Activated CD4-positive, CD25-positive, alpha-beta regulatory T cell treated with anti-CD3 and anti-CD28 coated beads, Interleukin-2, amount 50 U/mL, for 24 hours (primary cell): ENCODE measurements at places on chromosomes 6 and 20.

DNA sequence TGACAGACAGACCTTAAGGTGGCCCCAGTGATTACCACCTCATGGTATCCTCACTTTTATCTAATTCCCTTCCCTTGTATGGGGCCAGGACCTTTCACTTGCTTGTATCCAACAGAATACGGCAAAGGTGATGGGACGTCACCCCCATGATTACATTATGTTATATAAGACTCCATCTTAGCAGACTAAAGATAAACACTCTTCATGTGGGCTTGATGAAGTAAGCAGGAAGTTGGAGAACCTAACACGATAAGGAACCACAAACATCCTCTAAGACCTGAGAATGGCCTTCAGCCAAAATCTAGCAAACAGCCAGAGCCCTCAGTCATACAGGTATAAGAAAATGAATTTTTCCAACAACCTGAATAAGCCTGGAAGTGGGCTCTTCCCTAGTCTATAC lies 8.0 kb downstream of the SLC17A3 start:
- no peak for ATAC-seq

DNA sequence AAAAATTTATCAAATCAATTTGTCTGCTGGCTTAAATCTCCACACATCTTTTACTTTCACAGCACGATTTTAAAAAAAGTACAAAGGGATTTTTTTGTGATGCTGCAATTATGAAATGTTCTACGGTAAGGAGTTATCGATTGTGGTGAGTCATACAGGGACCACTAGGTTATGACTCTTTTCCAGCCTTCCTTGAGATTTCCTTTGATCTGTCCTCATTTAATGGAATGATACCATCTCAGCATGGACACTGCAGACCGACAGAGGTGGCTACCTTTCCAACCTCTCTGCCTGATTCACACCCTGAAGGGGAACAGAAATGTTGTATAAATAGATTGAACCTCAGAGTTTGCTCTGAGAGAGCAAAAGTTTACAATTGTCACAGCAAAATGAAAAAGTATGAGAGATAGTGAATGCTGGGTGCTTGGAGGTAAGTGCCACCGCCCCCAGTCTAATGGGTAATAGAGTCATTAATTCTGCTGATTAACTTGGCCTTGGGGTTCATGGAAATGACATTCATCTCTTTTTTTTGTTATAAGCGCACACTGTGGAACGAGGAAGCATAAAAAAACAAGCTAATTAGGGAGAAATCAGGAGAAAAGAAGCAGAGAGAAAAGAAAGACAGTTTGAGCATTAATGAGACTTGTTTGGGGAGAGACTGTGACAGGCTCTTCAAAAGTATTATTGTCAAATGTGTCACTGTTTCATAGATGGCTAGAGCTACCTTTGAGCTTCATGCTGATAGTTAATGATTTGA lies 306.0 kb downstream of the RNF144B start:
- ATAC-seq, result no peak

DNA sequence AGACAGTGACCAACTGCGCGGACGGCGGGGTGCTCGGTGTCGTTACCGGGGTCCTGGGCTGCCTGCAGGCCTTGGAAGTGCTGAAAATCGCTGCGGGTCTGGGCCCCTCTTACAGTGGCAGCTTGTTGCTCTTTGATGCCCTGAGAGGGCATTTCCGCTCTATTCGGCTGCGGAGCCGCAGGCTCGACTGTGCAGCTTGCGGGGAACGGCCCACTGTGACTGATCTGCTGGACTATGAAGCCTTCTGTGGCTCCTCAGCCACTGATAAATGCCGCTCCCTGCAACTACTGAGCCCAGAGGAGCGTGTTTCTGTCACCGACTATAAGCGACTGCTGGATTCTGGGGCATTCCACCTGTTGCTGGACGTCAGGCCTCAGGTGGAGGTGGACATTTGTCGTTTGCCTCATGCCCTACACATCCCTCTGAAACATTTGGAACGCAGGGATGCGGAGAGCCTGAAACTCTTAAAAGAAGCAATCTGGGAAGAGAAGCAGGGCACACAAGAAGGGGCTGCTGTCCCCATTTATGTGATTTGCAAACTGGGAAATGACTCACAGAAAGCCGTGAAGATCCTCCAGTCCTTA lies 1.0 kb downstream of the MOCS3 start:
- no peak for ATAC-seq

DNA sequence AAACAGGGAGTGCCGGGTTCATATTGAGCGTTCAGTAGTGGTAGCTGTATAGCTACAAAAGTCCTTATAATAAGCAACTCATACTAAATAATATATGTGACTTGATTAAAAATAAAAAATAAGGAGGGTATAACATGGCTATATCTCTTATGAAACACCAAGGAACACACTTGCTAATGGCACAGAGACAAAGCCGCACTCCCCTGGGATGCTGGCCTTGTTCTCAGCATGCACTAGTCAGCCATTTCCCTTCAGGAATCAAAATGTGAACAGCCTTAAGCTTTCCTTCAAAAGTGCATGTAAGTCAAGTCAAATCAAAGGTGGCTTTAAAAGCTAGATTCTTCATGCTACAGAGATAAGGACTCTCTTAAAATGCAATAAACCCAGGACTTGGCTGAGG lies 9.4 kb downstream of the HMGCLL1 start:
- ATAC-seq, result no peak

GRCh38 chr20:48751871-48752270 lies 75.9 kb downstream of the PREX1 start:
- ATAC-seq, result no peak

DNA sequence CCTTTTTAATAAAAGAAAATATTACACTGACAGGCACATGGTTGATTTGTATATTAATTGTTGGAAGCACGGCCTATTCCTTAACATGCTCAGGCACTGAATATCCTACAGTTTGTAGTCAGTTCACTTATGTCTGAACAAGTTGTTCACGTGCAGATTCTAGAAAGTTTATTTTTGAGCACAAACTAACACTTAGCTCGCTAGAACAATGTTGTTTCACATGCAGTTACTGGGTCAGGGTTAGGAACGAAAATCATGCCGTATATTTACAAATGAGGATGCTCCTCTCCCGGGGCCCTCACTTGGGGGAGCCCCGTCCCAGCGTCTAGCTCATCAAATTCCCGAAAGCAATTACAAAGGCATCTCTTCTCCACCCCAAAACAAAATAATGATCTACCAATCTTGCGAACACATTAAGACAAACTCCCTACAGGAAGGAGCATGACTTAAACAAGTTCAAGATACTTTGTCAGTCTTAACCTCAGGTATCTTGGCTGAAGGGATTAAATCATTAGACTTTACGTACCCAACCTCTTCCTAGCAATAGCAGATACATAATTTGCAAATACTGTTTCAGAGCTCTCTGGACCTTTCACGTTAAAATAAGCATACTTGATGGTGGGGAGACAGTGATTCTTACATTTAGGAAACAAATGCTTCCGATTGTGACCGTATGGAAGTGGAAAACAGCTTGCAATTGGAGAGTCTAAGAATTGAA lies 1.5 kb downstream of the MAP7 start:
- ATAC-seq, result no peak

DNA sequence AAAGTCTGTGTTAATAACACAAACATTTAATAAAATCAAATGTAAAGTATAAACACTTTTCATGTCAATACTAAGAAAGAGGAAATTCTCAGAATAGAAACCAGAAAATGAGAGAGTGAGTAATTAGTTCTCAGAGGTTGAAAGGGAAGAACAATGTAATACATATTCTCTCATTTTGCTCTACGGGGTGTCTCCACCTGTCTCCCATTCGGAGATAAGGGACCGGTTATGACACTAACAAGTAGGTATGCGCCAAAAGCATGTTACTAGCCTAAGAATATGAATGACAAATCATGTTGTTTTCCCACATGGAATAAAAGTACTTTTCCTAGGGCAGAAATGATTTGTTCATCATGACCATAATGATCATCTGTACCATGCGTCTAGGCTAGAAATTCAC lies 35.6 kb upstream of the PRELID3B start:
- ATAC-seq, result peak; percentile 87
